ENCODE measurements at places on chromosomes 4 and X.

DNA sequence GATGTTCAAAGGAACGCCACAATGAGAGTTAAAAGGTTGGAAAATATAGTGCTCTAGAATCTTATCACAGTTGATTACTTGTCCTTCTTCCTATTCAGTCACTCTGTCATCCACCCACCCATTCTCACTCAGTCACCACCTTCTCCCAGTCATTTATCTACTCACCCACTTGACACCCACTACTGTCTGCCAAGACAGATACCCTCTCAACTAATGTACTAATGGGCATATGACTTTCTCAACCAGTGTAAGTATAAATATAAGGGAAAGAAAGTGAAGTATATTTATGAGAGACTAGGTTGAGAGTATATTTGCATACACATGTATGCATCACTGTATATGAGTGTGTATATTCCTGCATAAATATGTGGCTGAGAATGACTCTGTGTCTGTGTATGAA lies 20.0 kb downstream of the MID2 start:
- DNase-seq, result no peak

DNA sequence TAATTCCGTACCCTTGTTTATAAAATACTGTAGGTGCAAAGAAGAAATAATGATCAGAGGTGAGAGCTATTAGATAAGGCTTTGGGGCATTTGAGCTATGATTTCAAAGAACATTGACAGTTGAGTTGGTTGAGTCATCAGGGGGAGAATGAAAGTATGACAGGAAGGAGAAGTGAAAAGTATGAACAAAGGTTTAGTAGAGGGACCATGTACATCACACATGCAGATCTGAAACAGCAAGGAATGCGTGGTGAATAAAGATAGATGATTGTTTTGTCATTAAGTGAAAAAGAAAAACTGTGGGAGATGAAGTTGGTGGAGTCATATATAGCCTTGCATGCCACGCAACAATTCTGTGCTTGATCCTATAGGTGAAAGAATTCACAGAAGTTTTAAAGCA lies 163.1 kb downstream of the ARAP2 start:
- DNase-seq, result no peak

DNA sequence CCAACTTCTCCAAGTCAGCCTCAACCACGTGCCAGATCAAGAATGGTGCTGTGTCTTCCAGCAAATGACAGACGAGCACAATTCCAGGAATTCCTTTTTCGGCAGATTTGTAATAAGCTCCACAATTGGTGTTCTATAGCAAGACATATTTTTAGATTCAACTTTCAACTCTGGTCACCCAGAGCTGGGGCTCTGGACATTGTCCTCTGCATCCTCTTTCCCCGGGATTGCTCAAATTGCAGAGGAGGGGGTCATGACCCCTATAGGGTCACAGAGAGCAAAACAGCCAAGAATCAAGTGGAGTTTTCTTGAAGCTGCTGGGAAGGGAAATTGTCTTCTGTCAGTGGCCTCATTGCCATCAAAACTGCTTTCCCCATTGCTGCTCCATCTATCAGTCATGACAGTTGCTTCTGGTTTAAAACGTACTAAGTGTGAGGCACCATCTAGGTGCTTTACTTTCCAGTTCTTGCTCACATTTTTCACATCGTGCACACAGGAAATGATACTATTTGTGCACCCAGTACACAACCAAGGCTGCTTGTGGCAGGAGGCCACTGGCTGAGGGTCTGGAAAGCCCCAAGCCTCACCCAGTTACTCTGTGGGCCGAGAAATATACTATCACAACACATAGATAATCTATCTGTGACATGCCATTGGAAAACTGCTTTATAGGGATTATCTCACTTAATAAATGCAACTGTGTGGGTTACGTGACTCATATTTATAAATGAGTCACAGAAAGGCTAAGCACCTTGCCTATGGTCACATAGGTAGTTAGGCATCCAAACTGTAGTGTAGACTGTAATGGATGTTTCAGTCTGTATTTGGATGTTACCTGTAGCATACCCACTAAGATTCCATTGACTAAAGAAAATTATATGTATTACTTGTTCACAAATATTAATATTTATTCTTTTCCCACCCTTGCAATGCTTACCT lies 91.7 kb upstream of the PHOX2B start:
- DNase-seq, result no peak

GRCh38 chrX:6225288-6225910 lies 3.3 kb downstream of the NLGN4X start:
- DNase-seq, result no peak

GRCh38 chr4:40916880-40917279 lies 167.1 kb downstream of the NSUN7 start:
- DNase-seq, result peak; percentile 36

DNA sequence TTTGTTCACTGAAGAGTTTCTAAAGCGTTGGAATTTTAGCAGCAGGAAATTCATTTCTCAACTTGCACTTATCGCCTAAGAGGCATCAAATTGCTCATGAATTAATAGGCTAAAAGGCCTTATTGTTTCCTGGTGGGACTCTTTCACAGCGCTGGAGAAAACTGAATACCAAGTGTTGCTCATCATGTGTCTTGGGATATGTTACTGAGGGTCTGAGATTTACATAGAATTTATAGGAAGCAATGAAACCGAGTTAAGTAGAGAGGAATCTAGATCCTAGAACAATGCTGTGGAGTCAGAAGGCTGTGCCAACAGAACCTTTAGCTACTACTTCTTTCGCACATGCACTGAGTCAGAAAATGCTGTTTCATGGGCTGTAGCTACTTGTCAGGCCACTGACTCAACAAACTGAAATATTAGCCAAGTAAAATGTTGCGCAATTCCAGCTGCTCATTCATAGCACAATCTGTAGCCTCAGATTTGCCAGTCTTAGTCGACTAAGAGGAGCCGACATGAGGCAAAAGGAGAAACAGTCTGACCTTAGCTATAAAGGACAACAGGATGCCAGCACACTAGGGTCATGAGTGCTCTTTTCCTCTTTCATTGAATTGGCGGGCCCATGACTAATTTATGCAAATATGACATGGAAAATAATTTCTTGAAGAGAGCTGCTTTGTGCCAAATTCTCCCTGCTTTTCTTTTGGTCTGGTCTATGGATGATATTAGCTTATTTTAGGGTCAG lies 35.9 kb upstream of the CXCL8 start:
- DNase-seq, result peak; percentile 85

DNA sequence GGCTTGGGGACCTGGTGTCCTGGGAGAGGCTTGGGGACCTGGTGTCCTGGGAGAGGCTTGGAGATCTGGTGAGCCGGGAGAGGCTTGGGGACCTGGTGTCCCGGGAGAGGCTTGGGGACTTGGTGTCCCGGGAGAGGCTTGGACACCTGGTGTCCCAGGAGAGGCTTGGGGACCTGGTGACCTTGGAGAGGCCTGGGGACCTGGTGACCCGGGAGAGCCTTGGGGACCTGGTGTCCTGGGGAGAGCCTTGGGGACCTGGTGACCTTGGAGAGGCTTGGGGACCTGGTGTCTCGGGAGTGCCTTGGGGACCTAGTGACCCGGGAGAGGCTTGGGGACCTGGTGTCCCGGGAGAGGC lies 12.6 kb downstream of the SHOX start:
- no peak for DNase-seq

DNA sequence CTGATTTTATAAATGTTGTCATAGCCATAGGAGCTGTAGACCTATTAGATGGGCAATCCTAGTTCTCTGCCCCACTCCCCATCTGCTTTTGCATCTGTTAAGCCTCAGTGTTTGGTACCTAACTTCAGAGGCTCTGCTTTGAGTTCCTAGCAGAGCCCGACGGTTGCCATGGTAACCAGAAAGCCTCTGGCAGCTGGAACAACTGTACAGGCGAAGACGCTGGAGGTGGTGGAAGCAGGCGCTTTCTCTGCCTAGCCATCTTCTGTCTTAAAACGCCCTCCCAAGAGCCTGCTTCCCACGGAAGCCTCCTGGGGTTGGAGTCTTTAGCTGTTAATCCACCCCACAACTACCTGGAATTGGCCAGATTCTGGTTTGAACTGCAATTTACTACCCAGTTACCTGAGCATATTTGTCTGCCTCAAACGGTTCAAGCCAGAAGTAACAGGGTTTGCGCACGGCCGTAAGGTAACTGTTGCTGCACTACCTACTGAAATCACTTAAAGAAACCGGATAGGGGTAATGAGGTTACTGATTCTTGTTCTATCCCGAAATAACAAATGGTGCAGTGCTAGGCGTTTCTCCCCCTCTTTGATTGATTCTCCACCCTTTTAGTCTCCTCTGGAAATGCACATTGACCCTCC lies 1.0 kb upstream of the GABRG1 start:
- DNase-seq, result no peak

DNA sequence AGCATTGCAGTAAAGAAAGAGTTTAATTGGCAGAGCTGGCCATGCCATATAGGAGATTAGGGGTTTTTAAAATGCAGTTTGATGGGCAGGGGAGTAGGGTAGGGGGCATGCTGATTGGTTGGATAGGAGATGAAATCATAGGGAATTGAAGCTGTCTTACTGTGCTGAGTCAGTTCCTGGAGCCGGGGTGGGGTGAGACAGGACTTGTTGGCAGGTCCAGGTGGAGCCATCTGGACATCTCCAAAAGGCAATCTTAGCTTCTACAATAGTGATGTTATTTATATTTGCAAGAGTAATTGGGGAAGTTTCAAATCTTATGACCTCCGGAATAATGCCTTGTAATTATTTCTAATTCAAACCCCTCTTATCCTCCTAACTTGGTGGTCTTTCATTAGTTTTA lies 32.4 kb upstream of the PGM2 start:
- DNase-seq, result no peak

DNA sequence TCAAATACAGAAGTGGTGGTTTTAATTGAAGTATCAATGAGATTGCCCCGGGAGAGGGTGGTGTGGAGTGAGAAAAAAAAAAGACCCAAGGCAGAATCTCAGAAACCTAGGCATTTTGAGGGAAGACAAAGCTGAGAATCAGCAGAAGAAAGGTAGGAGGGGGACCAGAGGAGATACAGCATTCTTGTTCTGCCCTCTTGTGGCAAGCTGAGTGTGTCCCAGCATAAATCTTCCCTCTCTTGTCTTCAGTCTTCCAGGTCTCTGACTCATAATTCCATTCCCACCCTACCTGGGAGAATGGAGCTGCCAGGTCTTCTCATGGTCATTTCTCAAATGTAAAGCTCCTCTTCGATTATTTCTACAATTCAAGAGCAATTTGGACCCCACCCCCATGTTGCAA lies 32.7 kb upstream of the MAGED1 start:
- no peak for DNase-seq

DNA sequence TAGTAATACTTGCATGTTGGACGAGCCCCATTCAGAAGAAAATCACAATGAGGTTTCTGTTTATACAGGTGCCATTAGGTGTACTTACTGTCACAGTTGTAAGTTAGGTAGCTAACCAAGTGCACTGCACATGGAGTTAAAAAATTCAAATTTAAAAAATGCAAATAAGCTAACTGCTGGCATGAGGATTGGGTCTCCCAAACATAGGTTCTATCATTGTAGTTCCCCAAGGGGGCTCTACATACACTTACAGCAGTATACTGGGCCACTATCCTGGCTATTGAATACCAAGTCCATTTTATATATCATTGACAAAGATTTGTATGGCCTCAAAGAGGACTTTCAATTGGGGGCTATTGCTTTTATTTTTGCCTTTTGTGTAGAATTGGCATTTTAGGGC lies 153.4 kb downstream of the FMR1NB start:
- no peak for DNase-seq

GRCh38 chr4:186688150-186688943 lies 35.3 kb downstream of the FAT1 start:
- DNase-seq, result no peak

DNA sequence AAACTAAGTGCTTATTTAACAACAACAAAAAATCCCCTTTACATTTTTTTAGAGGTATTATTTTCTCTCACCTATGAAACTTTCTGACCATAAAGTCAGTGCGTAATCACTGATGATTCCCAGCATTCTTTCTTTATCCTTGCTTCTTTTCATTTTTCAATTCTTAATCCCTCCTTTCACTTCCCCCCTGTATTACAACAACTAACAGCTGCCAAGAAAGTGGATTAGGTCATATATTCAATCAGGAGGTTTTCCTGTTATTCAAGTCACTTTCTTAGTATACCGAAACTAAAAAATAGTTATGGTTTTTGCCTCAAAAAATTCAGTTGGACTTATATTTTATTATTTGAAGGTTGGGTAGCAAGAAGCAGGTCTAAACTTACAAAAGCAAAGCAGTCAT lies 2.1 kb upstream of the STAP1 start:
- no peak for DNase-seq

- DNase-seq, result no peak
Measured at GRCh38 chr4:119050527-119051090, 85.0 kb upstream of the MYOZ2 start.
